ENCODE measurements at places on chromosomes 6 and 20.

DNA sequence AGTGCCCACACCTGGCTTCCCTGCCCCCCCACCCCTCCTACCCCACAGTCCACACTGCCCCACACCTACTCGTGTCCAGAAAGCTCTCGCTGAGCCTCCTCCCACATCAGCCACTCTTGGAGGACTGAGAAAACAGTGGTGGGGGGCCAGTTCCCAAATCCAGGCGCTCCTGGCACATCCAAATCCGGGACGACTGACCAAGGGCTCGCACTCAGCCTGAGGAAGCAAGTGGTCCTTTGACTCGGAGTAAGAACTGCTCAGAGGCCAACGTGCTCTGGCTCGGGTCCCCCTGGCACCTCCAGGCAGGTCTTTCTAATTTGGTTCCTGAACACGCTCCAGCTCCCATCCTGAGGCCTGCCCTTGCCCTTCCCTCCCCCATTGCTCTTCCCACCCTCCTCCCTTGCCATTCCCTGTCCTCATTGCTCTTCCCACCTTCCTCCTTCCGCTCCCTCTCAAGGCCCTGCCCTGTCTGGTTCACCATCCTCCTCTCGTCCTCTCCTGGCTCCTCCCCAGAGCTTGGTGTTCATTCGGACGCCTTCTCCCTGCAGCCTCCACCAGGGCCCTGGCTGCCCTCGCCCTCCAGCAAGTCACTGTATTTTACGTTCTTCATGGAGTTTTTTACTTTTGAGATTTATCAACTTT lies 83.6 kb downstream of the THBS2 start:
- H3K36me3 ChIP-seq = no peaks in the 10 kb centered on the region
- DNase-seq = no peak
- no peaks in the 10 kb centered on the region for H3K27me3 ChIP-seq
- H3K4me3 ChIP-seq = no peak overlapping the region
- H3K4me1 ChIP-seq = peaks cover 24% of the 10 kb centered on the region
- no peak overlapping the region for H3K27ac ChIP-seq

- no peak overlapping the region for H3K4me3 ChIP-seq
- H3K27me3 ChIP-seq = no peaks in the 10 kb centered on the region
- no peak for DNase-seq
- H3K27ac ChIP-seq = no peak overlapping the region
- peaks cover 20% of the 10 kb centered on the region for H3K4me1 ChIP-seq
- H3K36me3 ChIP-seq = no peaks in the 10 kb centered on the region
Observed at GRCh38 chr6:30939473-30939872, 1.3 kb upstream of the MUCL3 start.

DNA sequence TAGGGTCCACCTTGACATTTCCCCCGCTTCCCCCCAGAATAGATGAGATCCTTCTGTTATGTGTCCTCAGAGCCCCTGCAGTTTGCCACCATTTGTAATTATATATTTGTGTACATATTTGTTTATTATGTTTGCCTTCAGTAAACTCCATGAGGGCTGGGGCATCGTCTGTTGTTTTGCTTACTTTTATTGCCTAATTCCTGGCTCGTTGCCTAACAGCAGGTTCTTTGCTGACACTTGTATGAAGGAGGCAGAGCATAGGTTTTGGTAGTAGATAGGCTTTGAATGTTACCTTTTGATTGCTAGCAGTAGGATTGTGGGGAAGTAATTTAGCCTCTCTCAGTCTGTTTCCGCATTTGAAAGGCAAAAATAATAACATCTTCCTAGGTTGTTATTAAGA lies 9.9 kb downstream of the MAP3K4 start:
- no peak overlapping the region for H3K27ac ChIP-seq
- H3K36me3 ChIP-seq = no peaks in the 10 kb centered on the region
- peaks cover 12% of the 10 kb centered on the region for H3K4me1 ChIP-seq
- DNase-seq = no peak
- H3K4me3 ChIP-seq = no peak overlapping the region
- no peaks in the 10 kb centered on the region for H3K27me3 ChIP-seq

- no peak overlapping the region for H3K27ac ChIP-seq
- H3K27me3 ChIP-seq = no peaks in the 10 kb centered on the region
- no peaks in the 10 kb centered on the region for H3K36me3 ChIP-seq
Observed at GRCh38 chr6:65988006-65988405, 281.0 kb upstream of the EYS start.

DNA sequence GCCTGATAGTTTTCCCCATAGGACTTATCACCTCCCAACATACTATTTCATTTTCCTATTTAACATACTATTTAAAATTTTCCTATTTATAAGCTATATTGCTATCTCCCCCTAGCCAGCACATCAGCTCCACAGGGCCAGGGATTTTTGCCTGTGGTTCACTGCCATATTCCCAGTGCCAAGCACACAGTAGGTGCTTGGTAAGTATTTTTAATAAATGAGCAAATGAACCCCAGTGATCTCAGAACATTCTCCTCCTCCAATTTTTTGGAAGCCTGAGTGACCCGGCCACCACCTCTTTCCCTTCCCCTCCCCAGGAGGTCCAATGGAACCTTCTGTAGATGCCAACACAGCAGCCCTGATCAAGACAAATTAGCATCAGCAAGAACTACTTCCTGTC lies 33.3 kb downstream of the NFATC2 start:
- no peak overlapping the region for H3K4me3 ChIP-seq
- DNase-seq = no peak
- H3K4me1 ChIP-seq = no peaks in the 10 kb centered on the region
- no peak overlapping the region for H3K27ac ChIP-seq
- H3K27me3 ChIP-seq = no peaks in the 10 kb centered on the region

- no peak overlapping the region for H3K27ac ChIP-seq
- H3K4me1 ChIP-seq = peaks cover 4% of the 10 kb centered on the region
- no peaks in the 10 kb centered on the region for H3K36me3 ChIP-seq
- no peak overlapping the region for H3K4me3 ChIP-seq
- no peaks in the 10 kb centered on the region for H3K27me3 ChIP-seq
Observed at GRCh38 chr6:45835721-45836437, 179.8 kb downstream of the CLIC5 start.

DNA sequence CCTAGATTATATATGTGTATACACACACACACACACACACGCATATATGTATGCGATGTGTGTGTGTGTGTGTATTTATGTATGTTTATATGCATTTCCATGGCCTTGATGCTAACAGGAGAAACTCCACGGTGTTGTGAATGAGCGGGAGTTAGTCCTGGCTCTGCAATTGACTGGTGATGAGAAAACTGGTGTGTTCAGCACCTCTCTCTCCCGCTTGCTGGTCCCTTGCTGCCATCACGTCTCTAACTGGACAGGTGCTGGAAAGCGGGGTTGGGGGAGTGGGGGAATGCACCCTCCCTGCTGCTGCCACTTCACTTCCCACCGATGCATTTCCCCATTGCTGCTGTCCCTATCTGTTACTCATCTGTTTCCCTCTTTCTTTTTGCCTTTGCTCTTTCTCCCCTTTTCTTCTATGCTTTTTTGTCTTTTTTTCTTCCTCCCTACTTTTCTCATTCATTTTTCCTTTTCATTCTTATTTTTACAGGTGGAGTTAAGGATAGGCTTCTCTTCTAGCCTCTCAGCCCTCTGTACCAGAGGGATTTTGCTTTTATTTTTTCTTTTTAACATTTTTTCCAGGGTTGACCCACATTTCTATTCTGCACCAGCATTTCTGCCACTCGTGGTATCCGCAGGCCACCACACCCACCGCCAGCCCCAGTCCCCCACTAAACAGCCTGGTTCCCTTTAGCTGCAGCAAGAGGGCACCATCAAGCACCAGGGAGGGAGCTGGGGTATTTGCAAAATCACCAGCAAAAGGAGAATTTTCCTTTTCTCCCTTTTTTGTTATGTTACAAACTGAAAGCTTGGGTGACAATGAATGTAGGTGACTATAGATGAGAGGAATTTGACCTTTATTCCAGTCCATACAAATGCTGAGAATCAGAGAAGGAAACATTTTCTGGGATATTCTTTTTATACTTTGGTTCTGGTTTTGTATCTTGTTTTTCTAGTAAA lies 115.6 kb downstream of the TCP11 start:
- no peaks in the 10 kb centered on the region for H3K27me3 ChIP-seq
- peak overlapping the region; percentile 99 for H3K27ac ChIP-seq
- peaks cover 17% of the 10 kb centered on the region for H3K36me3 ChIP-seq
- peak overlapping the region; percentile 27 for H3K4me3 ChIP-seq

GRCh38 chr6:160462551-160463109 lies 114.5 kb downstream of the SLC22A3 start:
- H3K4me1 ChIP-seq = no peaks in the 10 kb centered on the region
- H3K27ac ChIP-seq = no peak overlapping the region
- no peaks in the 10 kb centered on the region for H3K36me3 ChIP-seq
- no peaks in the 10 kb centered on the region for H3K27me3 ChIP-seq
- peak; percentile 77 for DNase-seq

- no peak overlapping the region for H3K4me3 ChIP-seq
- peaks cover 10% of the 10 kb centered on the region for H3K4me1 ChIP-seq
- DNase-seq = no peak
- H3K27ac ChIP-seq = peak overlapping the region; percentile 45
Observed at GRCh38 chr20:23126281-23127061, 40.3 kb upstream of the CD93 start.
